Activated CD4-positive, alpha-beta T cell treated with anti-CD3 and anti-CD28 coated beads for 24 hours (primary cell): ENCODE measurements at places on chromosomes 5 and 9.

GRCh38 chr5:96070622-96071225, 109.1 kb upstream of the ELL2 start:
- no peak for DNase-seq

DNA sequence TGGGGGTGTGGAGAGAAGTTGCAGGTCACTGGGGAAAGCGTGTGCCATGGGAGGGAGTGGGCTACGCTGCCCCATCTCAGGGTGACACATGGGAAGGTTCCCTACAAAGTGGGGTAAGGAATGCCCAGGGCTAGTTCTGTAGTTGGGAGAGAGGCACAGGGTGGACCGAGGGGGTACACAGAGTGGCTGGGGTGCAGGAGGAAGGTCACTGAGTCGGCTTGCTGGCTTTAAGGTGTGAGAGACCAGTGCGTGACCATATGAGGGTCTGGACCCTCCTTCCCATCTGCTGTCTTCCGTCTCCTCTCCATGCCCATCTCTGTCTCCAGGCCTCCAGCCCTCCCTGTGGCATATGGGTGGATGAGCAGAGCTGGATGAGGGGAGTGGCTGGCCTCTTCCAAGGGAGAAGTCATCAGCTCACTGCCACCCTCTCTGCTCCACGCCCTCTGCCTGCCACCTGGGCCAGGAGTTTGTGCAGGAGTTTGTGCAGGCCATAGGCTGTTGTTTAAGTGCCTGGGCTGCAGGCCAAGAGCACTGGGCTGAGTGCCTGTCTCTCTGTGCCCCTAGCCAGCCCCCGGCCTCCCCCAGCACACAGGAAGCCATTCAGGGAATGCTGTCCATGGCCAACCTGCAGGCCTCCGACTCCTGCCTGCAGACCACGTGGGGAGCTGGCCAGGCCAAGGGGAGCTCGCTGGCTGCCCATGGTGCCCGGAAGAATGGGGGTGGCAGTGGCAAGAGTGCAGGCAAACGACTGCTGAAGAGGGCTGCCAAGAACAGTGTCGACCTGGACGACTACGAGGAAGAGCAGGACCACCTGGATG, 96.8 kb downstream of the PHF2 start:
- no peak for DNase-seq

GRCh38 chr5:137268646-137269045, 230.5 kb downstream of the SPOCK1 start:
- DNase-seq, result no peak

DNA sequence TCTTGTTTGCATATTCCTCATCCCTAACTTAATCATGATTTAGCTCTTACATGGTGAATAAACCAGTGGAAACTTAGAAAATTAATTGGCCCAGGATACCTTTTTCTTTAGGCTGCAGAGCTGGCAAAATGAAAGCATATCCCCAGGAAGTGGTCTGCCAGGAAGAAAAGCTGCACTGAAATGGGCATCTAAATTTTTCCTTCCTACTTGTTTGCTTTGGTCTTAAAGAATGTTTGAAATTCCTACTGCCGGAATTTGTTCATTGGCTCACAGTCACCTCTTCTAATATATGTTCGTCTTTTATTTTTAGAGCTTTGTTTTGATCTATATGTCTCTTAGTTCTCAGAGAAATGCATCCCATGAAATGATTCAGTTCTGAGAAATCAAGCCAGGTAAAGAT, 113.2 kb upstream of the ELL2 start:
- no peak for DNase-seq
